NCI-H1105 treated with DMSO at 0.1 percent for 48 hours (cell line): ENCODE measurements at places on chromosomes 11 and 22.

GRCh38 chr11:83036701-83037100 lies 35.0 kb downstream of the RAB30 start:
- DNase-seq = no peak

- no peak for DNase-seq
Observed at GRCh38 chr11:43694477-43694876, 13.9 kb downstream of the HSD17B12 start.

DNA sequence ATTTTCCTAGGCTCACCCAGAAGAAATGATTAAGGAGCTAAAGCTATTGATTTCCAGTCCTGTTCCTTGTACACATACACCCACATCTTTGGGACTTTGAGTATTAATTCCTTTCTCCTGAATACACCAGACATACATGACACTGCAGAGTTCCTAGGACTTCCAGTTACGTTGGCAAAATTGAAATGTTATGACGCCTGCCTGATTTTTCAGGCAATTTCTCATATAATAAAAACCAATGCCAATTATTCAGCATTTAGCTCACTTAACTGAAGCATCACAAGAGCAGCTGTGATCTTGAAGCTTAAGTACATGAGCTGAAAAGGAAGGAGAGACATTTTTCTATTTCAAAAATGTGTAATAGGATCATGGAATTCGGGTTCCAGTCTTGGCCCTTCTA lies 4.5 kb downstream of the CLMP start:
- DNase-seq = no peak

DNA sequence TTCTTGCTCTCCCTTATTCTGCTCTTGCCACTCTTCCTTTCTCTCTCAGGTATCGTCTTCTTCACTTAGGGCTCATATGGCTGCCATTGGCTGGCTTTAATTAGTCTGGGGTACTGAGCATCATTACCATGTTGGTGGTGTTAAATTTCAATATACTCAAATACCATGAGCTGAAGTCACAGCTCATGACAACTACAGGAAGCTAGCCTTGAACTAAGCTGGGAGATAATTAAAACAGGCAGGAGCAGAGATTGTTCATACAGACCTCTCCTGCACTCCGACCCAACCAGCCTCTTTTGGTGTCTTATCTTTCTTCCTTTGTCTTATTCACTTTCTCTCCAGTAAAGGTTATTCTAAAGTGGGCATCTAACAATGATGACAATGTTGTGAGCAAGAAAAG lies 130.9 kb upstream of the BLID start:
- no peak for DNase-seq

- peak; percentile 50 for DNase-seq
Observed at GRCh38 chr11:43579171-43579918, 101.2 kb upstream of the HSD17B12 start.

GRCh38 chr11:110526323-110526722 lies 96.6 kb downstream of the FDX1 start:
- no peak for DNase-seq

- DNase-seq = no peak
Observed at GRCh38 chr11:69489031-69489745, 7.7 kb downstream of the LINC01488 start.

- DNase-seq = no peak
Observed at GRCh38 chr22:24087071-24087795, 76.1 kb downstream of the CABIN1 start.

DNA sequence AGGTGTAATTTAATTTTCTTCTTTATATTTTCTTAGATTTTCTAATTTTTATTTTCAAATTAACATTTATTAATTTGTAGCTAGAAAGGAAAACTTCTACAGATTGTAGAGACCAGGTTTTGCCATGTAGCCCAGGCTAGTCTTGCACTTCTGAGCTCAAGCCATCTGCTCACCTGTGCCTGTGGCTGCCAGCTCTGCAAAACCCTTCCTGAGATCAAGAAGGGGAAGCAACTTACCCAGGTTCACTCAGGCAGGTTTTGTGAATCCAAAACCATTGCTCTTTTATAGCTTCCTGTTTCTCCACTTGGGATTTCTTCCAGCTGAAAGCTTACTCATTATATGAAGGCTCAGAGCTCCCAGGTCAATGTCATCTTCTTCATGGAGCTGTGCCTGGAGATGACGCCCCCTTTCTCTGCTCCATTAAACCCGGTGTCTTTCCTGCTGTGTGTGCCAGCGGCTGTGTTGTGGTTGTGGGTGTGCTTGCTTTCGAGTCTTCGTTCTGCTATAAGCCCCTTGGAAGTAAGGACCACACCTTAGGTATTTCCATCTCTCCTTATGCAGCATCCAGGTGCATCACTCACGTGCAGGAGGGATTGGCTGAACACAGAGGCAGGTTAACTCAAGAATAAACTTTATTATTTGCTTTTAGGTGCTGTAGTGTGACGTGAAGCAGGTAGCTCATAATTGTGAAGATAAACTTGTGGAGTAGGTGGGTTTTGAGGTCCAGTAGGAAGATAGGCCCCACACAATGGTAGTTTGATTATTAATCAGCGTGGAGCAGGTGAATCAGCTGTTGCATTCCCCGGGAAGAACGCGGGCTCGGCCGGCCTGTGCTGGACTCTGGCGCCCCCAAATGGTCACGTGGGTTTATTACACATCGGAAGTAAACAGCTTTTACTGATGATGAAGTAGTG lies 42.2 kb upstream of the INCENP start:
- peak; percentile 70 for DNase-seq

- DNase-seq = no peak
Observed at GRCh38 chr11:47899801-47900200, 51.7 kb upstream of the NUP160 start.

DNA sequence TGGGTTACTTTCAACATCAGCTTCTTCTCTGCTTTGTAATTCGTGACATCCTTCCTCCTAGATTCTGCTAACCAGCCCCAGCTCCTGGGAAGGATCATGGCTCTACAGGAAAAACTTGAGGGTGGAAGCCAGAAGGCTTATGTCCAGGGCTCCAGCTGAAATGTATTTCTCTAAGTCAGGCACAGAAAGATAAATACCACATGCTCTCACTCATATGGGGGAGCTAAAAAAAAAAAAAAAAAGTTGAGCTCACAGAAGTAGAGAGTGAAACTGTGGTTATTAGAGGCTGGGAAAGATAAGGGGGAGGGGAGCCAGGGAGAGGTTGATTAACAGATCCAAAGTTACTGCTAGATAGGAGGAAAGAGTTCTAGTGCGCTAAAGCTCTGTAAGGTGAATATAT lies 74.9 kb downstream of the DSCAML1 start:
- no peak for DNase-seq

DNA sequence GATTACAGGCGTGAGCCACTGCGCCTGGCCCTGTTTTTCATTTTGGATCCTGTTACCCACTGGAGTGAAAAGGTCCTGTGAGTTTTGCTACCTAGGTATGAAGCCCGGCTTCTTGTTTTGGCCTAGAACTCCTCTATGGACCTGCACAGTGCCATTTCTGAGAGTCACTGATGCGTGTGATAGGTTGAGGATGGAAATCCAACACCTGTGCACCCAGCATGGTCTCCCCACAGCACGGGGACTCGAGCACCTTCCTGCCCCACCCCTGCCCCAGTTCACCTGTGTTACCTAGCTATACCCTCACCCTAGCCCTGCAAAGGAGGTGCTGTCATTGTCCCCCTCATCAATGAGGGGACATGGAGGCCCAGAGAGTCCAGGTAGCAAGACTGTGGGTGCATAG lies 5.1 kb downstream of the FBLN1 start:
- DNase-seq = no peak

- DNase-seq = no peak
Observed at GRCh38 chr11:19566583-19567379, 145.9 kb upstream of the NAV2 start.

GRCh38 chr22:25008666-25009065 lies 56.1 kb downstream of the KIAA1671 start:
- DNase-seq = no peak

GRCh38 chr11:32573228-32573627 lies 10.4 kb upstream of the EIF3M start:
- DNase-seq = no peak
